ENCODE measurements at places on chromosomes 12 and 14. TPM values are rescaled to one million over a fixed set of nuclear protein-coding genes. Genes with fewer than 3 reads are reported as not detected.

EPYC gene
- total RNA-seq = not detected

GNB3 gene
- total RNA-seq = 223 TPM

MGST1 gene
- total RNA-seq = 8.7 TPM

MIS18BP1 gene
- total RNA-seq = 38.7 TPM

SYNE3 gene
- 10.5 TPM for total RNA-seq

NGB gene
- total RNA-seq = 1.4 TPM

ADCK1 gene
- total RNA-seq = 10.6 TPM

EFCAB11 gene
- total RNA-seq = 24.6 TPM

PLEKHG7 gene
- 1.2 TPM for total RNA-seq

PCED1B gene
- 0.82 TPM for total RNA-seq

PPP1R13B gene
- total RNA-seq = 23.8 TPM

CACNA2D4 gene
- total RNA-seq = 49.8 TPM

Measured in camera-type eye (tissue), 1 donor.